H54 (cell line): ENCODE measurements at places on chromosomes 5 and 9.
A peak's percentile ranks its signal among the peaks of the same experiment; 100 is the strongest.

DNA sequence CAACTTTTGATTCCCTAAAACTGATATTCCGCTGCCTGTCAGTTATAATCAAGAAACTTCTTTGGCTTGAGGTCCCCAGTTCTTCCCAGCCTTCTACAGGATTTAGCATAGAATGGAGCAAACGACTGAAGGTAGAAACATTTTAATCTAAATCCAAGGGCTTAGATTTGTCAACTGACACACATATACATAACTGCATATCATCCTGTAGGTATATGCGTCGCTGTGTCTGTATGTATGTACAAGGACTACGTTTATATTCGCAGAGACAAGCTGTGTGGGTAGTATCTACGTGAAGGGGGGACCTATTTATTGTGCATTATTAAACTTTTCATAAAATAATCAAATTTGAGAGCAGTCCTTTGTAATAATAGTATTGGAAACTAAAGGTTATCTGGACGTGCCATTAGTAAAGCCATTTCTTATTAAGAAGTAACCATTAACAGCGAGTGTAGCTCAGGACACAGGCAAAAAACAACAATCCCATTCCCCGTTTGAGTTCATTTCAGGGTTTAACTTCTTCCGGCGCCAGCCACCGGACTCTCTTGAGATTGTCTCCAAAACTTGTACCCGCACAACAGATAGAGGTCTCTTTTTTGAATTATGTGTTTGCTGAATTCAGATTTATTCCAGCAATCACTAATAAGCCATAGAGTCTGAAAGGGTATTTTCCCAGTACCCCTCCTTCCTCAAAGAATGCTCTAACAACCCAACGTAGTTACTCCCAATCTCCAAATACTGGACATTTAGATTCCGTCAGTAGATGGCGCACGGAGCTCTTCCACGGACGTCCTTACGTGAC is 2.1 kb upstream of the MLLT3 start:
- DNase-seq = no peak

GRCh38 chr9:104915753-104916152 is 12.2 kb downstream of the ABCA1 start:
- no peak for DNase-seq

DNA sequence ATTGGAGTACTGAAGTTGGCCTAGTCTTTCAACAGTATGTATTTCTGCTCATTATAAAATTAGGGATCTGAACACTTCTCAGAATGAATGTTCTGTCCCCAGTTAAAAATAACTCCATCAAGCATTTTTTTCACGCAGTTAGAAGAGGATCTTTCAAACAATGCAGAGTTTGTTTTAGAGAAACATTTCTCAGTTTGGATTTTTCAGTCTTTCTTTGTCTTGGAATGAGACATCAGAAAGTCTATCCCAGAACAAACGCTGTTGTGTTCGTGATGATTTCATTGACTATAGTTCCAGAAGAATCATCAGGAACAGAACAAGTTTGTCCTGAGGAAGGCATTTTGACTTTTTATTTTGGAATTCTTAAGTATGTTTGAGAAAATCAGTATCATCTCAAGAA is 218.7 kb downstream of the ARRDC3 start:
- no peak for DNase-seq

DNA sequence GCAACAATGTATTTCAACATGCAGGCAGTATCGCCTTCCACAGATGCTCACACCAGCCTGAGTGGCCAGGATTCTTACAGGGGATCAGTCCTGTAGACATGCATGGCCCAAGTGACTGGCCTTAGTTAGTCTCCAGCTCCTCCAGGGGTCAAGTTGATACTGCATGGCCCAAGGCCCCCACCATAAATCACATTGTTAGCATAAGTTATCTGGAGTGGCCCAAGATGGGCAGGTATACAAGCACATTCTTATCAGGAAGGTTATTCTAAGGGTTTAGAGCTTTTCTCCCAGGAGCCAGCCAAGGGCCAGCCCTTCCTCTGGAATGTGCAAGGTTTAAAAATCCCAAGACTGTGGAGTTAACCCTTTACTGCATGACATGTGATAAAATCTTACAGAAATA is 230.9 kb upstream of the NFIL3 start:
- no peak for DNase-seq

DNA sequence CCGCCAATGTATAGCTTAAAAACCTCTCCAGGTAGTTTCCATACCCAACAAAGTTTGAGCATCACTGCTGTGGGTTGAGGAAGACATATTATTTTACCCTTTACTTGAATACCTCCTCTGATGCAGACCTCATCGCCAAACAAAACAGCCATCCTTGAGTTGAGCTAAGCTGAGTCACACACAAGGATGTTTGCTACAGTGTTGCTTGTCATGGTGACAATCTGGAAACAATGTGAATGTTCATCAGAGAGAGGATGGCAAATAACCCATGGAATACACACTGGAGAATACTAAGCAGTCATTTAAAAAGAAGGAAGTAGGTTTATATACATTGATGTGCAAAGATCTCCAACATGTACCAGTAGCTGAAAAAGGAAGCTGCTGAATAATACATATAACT is 41.1 kb upstream of the TCF7 start:
- no peak for DNase-seq

- DNase-seq = no peak
Observed at GRCh38 chr9:21974722-21975409, 19.3 kb downstream of the CDKN2A start.

- no peak for DNase-seq
Observed at GRCh38 chr9:128595471-128595870, 43.1 kb downstream of the SPTAN1 start.

DNA sequence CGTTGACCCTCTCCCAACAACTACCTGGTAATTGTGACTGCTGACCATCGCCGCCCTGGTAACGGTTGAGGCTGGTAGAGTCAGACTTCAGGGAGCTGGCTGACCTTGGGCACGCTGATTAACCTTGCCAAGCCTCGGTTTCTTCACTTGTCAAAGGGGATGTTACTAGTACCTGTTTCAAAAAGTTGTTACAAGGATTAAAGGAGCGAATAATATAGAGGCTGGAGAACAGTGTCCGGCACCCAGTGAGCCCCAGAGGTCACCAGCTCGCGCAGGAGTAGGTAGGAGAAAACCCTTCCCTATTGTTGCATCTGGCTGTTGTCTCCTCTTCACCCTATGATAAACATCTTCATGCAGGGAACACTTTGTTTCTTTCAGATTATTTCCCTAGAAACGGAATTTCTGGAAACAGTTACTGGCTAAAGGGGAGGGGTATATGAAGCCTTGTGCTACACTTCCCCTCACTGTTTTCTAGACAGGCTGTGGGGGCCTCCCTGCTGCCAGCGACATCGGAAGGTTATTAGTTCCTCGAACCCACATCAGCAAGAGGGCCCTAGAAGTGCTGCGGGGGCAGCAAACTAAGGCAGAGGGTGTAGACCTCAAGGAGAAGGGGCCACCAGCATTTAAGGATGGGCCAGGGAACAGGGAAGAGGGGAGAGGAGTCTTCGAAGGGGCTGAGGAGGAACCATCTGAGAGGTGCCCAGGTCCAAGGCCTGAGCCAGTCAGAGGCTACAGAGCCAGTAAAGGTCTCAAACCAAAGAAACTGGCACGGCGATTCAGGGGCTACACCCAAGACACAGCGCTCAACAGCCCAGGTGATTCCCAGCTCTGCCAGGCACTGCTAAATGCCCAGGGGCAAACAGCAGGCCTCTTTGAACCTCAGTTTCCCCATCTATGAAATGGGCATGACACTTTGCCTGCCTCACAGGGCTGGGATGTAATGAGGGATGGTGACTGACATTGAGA is 37.6 kb downstream of the HRH2 start:
- no peak for DNase-seq

GRCh38 chr9:35272989-35273388 is 111.2 kb downstream of the UNC13B start:
- DNase-seq = no peak

GRCh38 chr5:17925276-17925675 is 291.0 kb downstream of the TAF11L14 start:
- DNase-seq = no peak

GRCh38 chr5:75510417-75510835 is 1.0 kb downstream of the CERT1 start:
- peak; percentile 3 for DNase-seq

- no peak for DNase-seq
Observed at GRCh38 chr5:139903450-139903794, 107.8 kb downstream of the PSD2 start.

DNA sequence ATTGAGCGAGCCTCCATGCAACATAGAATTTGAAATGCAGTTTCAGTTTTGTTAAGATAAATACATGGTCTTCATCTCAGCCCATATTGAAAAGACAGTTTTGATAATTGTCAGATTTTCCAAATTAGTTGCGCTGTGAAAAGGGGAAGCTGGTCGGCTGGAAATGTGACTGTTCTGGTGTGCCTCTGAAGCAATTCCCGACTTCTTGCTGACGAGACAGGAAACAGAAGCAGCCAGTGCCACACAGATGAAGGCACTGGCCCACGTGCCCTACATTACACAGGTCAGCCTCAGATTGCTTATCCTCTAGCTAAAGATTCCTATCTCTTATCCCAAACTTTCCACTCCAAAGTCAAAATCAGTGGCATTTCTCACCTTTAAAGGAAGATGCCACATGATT is 214.1 kb upstream of the TLE4 start:
- no peak for DNase-seq

DNA sequence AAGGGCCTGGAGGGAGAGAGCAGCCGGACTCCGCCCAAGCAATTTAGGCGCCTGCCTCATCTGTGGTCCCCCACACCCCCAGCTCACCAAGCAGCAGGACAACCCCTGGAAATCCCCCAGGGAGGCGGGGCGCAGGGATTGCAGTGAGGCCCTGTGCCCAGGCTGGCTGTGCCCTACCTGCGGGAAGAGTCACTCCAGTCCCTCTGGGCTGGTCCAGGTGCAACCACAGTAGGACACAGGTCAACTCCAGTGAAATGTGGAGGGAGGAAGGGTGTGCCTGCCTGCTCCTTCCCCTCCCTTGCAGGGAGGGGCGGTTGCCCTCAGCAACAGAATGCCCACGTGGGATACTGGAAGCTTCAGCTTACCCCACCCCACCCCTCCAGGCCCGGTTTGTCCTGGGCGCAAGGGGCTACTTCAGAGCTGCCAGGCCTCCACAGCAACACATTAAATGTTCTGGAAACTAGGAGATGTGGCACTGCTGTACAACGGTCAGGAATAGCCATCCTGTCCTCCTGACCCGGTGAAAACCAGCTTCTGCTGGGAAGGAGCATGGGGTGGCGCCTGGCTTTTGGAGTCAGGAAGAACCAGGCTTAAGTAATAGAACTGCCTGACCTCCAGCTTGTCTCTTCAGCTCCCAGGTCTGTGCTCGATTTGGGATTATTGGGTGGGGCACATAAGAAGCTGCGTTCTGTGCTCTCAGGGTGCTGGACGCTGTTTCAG is 22.5 kb downstream of the ABO start:
- DNase-seq = no peak

- DNase-seq = no peak
Observed at GRCh38 chr5:172252501-172252900, 31.1 kb downstream of the UBTD2 start.

- DNase-seq = peak; percentile 15
Observed at GRCh38 chr9:76136986-76137385, 246.5 kb downstream of the PCSK5 start.

GRCh38 chr9:26891726-26892125 is 876 bp downstream of the CAAP1 start:
- no peak for DNase-seq

GRCh38 chr5:100496296-100496695 is 38.9 kb upstream of the FAM174A start:
- DNase-seq = no peak

- DNase-seq = no peak
Observed at GRCh38 chr9:99852617-99853016, 30.9 kb downstream of the NR4A3 start.

GRCh38 chr5:92778261-92778660 is 802.8 kb downstream of the NR2F1-AS1 start:
- DNase-seq = no peak

GRCh38 chr9:121690316-121690715 is 38.9 kb downstream of the DAB2IP start:
- DNase-seq = peak; percentile 69
